ENCODE measurements at places on chromosomes 6 and 20.
A peak's percentile ranks its signal among the peaks of the same experiment; 100 is the strongest.

- no peak for DNase-seq
Observed at GRCh38 chr6:12490904-12491571, 200.9 kb downstream of the EDN1 start.

- no peak for DNase-seq
Observed at GRCh38 chr6:36605143-36605542, 11.0 kb downstream of the SRSF3 start.

DNA sequence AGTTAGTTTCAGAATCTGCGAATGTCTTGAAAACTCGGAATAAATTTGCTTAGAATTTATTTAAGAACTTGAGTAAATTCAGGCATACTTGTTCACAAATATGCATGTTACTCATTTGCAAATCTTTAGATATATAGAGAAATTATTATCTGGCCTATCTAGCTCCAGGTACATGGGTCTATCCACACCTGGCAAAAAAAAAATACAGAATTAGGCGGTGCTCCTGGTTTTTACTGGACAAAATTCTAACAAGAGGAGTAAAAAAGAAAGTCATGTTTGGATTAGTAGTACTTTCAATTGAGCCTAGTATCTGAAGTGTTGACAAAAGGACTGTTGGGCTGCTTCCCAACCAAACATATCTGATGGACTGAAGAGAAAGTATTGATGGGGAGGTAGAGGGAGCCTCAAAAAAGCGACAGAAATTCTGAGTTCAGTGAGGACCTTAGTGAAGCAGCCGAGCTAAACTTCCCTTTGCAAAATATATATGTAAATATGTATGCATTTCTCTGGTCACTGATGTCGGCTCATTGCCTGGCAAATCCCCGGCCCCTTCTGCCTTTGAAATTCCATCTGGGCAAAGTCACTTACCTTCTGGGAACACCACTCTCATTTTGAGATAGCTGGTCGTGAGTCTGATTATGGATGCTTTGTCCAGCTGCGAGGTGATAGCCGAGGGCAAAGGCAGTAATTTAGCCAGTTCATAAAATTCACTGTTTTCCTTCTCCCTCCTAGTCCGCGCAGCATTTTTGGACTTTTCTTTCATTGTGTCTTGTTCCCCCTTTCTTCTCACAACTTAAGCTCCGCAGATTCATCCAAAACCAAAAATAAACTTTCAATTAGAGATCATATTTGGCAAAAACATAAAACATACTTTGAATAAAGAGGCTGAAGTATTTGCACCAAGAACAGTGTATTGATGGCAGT is 1.8 kb downstream of the SIM1 start:
- DNase-seq = peak; percentile 32

GRCh38 chr6:33607784-33608161 is 13.3 kb upstream of the ITPR3 start:
- DNase-seq = no peak
